Lower leg skin (tissue), 4 donors: ENCODE measurements at places on chromosomes 3 and 15.

GRCh38 chr3:150627557-150627956, 24.4 kb downstream of the SELENOT start:
- no peak for DNase-seq

- DNase-seq = no peak
Measured at GRCh38 chr15:81567924-81568323, 193.9 kb upstream of the TMC3 start.

DNA sequence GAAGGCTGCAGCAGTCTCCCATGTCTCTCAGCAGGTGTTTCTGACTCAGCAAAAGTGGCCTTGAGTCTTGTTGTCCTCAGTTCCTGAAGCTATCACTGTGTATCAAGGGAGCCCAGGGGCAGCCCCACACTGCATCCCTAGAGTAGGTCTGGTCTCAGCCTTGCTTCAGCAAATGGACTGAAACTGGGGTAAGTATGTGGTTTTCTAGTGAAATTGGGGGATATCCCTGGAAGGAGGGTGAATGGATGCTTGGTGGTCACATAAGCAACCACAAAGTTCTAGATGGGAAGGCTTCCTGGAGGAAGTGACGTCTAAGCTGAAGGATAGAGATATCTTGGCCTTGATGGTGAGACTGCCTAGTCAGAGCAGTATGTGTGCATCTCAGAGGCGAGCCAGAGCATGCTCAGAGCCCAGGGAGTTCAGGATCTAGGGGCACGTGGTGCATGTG, 38.4 kb downstream of the TMEM158 start:
- DNase-seq = no peak

DNA sequence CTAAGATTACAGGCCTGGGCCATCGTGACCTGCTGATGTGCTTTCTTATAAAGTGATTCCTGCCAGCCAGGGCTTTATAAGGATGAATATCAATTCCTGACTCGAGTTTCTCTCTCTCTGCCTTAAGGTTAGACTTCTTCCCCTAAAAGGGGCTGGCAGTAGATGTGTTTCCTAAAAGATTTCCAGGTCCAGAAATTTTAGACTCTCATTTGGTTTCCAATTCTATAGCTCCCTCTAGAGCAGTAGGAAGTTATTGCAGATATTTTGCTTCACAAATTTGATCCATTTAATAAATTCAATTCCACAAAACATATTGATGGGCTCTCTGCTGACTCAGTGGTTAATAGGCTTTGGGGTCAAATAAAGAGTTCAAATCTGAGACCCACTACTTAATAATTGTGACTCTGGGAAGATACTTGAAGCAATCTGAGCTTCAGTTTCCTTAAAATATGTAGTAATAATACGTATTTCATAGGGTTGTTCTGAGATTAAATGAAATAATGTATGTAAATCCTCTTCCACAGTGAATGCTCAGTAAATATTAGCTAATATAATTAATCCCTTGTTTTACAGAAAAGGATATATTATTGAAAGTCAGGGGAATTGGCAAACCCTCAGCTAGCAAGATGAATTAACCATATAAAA, 2.1 kb downstream of the TRIM69 start:
- no peak for DNase-seq

- DNase-seq = no peak
Measured at GRCh38 chr3:14547693-14548092, 7.6 kb upstream of the GRIP2 start.

DNA sequence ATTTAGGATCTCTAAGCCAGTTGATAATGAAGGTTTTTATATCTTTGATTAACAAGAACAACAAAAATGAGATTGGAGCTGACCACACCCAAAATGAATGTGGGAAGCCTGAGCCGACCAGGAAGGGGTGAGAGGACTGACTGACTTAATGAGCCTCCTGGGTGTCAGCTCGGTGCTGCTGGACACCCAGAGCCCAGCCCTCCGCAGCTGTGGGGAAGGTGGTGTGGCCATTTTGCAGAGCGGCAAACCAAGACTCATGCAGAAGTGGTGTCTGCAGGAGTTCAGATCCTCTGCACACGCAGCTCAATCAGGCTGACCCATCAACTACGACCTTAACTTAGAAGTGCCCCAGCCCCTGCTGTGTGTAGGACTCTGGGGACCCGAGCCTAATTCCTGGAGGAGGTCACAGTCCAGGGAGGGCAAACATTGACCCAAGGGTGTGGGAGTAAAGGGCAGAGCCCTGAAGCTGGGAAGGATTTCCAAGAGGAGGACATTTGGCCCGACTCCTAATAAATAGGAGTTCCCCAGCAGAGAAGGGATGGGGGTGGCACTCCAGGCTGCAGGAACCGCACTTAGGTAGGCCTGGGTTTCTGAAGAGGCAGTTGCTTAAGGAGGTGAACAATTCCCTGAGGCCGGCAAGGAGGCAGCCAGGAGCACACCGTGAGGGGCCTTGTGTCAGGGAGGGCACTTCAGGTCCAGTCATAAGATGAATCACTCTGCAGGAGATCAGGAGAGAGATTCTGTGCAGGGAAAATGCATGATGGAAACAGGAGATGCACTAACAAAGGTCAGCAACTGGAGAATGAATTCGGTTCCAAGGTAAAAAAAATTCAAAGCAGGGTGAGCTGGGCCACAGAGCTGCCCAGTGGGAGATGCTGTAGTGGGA, 197.1 kb upstream of the TPM1 start:
- DNase-seq = no peak

DNA sequence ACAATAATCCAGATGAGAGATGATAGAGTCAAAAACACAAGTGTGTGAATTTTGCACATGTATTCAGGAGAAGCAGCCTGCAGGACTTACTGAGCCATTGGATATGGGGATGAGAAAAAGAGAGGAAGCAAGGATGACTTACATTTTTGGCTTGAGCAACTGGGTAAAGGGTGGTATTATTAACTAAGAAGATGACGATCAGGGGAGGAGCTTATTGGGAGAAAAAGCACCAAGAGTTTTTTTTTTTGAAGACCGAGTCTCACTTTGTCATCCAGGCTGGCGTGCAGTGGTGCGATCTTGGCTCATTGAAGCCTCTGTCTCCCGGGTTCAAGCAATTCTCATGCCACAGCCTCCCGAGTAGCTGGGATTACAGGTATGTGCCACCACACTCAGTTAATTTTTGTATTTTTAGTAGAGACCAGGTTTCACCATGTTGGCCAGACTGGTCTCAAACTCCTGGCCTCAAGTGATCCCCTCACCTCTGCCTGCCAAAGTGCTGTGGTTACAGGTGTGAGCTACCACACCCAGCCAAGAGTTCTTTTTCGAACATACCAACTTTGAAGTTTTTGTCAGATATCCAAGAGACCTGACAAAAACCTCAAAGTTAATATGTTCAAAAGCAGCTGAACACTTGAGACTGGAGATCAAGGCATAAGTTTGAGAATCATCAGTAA, 14.8 kb upstream of the SH3BP5 start:
- DNase-seq = no peak

GRCh38 chr3:72336821-72337479, 511.3 kb downstream of the SHQ1 start:
- DNase-seq = peak; percentile 97

DNA sequence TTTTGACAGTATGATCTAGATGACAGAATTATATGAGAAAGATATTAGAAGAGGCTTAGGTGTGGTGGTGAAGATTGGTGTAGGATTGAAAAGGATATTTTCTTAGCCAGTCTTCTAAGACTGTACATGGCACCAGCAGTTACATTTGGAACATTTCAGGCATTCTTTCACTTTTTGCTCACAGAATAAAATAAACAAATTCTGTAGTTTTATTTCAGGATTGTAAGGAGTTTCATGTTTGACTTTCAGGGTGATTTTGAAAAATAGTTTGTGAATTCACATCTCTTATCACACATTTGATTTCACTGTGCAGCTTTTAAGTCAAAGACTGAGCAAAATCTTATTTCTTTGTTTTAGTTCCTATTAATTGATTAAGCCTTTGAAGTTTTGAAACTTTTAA, 27.1 kb downstream of the DNAJC13 start:
- DNase-seq = no peak

DNA sequence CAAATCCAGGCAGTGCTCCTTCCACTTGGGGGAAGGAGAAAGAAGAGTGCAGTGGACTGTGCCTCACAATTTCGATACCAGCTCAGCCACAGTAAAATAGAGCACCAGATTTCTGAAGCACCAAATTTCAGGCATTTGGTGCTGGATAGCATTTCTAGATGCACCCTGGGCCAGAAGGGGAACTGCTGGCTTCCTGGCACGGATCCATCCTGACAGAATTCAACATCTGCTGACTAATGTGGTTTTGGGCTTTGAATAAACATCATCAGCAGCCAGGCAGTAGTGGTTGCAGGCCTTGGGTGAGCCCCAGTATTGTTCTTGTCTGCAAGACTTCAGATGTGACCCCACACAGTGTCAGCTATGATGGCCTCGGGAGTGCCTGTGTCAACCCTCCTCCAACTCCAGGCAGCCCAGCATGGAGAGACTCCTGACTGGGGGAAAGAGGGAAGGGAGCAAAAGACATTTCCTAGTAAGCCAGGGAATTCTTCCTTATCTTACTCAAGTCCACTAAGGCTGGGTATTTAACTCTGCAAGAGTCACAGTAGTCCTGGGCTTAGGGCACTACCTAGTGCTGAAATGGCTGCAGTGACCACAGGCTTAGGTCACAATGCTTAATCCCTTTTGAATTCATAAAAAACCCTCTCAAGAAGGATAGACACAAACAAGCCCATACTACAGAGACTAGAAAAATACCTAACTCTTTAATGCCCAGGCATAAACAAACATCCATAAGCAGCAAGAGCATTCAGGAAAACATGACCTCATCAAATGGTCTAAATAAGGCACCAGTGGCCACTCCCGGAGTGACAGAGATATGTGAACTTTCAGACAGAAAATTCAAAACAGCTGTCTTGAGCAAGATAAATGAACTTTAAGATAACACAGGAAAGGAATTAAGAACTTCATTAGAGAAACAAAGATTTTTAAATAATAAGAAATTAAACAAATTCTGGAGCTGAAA, 74.7 kb downstream of the SPATA16 start:
- no peak for DNase-seq

- no peak for DNase-seq
Measured at GRCh38 chr3:41649129-41649739, 312.7 kb downstream of the ULK4 start.

DNA sequence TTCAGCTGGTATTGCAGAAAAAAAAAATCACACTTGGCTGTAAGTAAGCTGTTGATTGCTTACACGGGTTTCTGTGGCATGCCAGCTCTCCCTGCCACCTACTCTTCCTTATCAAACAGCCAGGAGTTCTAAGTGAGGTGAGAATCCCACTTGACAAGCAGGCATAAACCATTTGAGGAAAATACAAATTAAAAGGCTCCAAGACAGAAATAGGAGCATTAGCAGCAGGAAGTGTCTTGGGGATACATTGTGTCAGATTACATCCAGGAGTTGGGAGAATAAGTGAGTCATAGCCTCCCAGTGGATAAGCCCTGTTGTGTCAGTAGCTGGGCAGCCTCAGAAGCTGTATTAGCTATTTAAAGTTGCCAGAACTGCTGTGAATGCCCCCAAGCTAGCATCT, 256.0 kb downstream of the CNTN4 start:
- DNase-seq = no peak

- DNase-seq = no peak
Measured at GRCh38 chr15:42270551-42270950, 2.5 kb upstream of the GANC start.

GRCh38 chr15:66940368-66940767, 125.0 kb upstream of the SMAD3 start:
- DNase-seq = peak; percentile 36

- DNase-seq = no peak
Measured at GRCh38 chr15:39312984-39313383, 267.9 kb upstream of the THBS1 start.

DNA sequence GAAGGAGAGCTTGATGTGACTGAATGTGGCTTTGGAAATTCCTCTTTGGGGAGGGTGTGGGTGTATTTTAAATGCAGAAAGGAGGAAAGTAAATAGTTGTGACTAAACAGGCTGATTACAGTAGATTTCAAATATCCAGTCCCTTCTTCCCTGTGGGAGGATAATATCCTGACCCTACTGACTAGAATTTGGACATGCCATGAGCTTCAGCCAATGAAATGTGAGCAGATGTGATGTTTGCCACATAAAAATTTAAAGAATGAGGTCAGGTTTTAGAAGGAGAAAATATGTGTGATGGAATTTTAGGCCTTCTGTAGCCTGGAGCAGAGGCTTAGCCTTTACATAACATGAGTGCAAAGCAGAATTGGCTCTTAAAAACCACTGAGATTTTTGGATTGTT, 1218.9 kb downstream of the ROBO2 start:
- no peak for DNase-seq

DNA sequence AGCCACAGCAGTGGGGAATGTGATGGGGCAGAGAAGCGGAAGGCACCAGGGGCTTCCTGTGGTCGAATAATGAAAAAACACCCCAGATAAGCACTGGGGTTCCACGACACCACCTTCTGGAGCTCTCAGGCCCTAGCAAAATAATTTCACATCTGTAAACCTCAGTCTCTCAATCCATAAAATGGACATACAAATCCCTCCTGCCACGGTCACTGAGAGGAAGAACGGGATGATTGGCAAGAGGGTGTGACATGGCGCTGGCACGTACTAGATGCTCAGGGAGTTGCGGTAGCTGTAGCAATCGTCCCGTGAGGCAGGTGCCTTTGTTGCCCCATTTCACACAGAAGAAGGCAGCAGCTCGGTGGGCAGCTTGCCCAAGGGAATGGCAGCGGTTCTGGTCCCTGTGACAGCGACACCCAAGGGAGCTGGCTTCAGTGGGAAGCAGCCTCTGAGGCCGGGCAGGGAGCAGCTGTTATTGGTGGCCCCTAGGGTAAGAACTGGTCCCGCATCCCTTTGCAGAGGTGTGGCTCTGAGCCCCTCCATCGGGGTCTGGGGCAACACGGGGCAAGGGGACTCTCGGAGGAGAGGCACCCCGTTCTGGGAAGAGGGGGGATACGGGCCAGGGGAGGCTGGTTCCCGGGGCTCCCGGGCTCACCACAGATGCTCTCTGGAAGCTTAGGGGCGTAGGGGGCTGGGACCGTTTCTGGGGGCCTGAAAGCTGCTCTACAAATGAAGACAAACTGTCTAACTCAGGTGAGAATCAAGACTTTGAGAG, 114.0 kb upstream of the ALDH1A3 start:
- peak; percentile 13 for DNase-seq

GRCh38 chr15:63166219-63166618, 8.9 kb upstream of the RPS27L start:
- no peak for DNase-seq

- DNase-seq = no peak
Measured at GRCh38 chr3:167787440-167787839, 51.9 kb downstream of the SERPINI1 start.

- no peak for DNase-seq
Measured at GRCh38 chr3:146345900-146346299, 95.0 kb upstream of the PLSCR4 start.

DNA sequence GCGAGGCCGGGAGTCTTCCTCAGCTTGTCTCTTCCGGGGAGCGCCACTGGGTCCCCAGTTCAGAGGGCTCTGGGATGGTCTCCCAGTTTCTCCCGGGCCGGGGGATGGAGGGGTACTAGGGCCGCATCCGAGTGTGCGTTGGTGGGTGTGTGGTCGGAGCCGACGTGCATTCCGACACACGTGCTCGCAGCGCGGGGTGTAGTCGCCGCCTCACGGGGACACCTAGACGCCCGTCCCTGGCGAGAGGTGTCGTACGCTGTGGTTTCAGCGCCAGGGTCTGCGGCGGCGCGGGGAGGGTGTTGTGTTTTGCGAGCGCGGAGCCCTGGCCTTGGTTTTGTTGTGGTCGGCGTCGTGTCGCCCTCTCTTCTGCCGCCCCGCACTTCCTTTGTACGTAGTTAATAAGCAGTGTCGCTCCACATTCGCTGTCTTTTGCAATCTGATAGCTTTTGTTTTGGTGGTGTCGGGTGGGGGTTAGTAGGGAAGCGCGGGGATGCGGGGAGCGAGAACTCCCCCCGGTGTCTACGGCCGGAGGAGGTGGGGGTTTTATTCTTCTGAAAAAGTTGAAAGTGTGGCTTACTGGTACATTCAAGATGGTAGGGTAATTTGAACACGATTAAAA, 2.2 kb downstream of the IGF1R start:
- peak; percentile 88 for DNase-seq
